ENCODE measurements at places on chromosomes 11 and 22.

GRCh38 chr11:14414470-14415461 lies 55.8 kb upstream of the RRAS2 start:
- DNase-seq: peak; percentile 5

DNA sequence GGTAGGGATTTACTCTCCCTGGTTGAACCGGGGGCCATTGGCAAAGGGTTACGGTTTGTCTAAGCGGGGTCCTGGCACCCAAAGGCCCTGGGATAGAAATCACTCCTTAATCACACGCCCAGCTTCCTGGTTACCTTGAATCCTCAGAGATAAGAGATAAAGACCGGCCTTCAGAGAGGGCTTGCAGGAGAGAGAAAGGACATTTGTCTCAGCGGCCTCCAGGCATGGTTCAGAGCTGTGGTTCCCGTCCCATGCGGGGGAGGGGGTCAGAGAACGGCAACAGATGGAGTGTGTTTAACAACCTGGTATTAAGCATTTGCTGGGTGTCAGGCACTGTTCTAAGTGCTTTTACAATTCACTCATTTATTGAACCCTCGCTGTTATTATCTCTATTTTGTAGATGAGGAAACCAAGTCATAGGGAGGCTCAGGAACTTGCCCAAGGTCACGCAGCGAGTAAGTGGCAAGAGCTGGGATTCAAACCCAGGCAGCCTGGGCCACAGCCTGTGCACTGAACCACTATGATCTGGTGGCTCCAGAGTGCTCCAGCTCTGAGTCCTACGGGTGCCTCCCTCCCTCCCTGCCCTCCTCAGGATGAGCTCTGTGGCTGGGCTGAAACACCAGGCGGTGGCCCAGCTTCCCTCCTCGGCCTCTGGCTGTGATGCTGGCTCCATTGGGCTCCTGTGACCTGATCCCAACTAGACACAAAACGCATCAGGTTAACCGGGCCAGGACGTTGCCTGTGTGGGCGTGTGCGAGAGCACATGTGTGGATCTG lies 18.6 kb downstream of the LRRC10B start:
- DNase-seq: no peak

DNA sequence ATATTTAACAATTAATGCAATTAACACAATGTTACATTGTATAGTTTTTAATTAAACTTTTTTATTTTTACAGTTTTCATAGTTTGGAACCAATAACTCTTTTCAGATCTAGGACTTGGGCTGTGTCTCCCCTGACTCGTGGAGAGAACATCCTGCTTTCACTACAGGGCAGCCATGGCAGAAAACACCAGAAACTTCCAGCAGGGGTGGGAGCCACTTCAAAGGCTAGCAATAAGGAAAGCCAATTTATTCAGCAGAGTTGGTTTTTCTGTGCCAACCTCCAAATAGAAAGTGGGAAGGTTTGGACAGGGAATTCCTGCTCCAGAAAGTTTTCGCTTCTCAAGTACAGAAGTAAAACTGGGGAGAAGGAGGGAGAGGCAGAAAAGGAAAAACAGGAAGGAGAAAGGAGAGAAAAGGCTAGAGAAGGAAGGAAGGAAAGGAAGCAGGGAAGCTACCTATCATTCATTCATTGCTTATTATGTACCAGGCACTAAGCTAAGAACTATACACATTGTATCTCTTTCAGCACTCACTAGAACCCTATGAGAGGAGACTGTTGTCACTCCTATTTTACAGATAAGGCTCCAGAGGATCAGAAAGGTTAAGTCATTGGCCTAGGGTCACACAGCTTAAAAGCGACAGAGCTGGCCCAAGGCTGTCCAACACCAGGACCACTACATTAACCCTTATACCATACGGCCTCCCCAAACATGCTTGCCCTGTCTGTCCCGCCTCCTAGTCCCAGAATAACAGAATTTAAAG lies 54.8 kb upstream of the CREB3L1 start:
- DNase-seq: no peak

DNA sequence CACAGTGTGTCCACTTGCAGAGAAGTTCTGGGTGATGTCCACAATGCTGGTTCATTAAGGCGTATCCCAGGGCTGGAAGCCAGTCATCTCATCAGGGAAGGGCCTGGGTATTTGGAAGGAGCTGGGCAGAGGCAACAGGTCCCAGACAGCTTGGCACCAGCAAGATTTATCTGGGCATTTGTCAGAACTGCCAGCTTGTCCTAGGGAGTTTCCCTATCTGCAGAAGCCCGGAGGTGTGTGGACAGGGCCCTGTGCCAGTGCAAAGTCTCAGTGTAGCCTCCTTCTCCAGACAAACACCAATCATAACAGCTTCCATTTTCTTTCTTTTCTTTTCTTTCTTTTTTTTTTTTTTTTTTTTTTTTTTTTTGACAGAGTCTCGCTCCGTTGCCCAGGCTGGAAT lies 125.3 kb upstream of the TIMP3 start:
- no peak for DNase-seq

- no peak for DNase-seq
Observed at GRCh38 chr11:74806267-74806666, 57.6 kb downstream of the RNF169 start.

DNA sequence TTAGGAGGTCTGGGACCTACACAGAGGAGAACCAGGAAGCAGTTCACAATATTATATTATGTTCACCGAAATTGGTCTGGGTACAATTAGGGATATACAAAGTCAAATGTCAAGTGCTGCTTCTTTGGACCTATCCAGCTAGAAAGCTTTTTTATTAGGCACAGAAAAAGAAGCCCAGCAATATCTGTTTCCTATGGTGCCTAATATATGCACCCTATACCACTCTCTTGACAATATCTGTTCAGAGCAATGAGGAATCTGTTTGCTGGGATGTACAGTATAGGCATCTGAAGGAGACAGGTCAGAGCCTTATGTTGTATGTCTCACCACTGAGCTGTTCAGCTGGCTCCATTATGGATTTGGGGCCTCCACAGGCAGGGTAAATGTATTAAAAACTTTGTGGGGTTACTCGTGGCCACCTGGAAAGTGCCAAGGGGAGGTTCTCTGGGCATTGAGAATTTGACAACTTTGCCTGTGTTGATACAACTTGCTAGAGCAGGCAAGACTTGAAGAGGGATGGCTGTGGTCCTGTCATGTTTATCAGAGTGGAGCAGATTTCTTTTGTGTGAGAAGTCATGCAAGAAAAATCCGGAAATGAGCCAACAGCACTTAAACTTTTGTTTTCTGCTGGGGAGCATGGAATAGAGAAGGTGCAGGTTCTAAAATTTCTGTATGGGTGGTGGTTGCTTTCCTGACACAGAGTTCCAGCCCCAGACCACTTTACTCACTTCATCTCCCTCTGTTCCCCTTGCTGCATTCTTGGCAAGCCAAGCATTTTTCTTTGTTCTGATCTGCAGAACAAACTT lies 10.1 kb downstream of the STIM1 start:
- DNase-seq: no peak

- DNase-seq: no peak
Observed at GRCh38 chr22:28147401-28147800, 228.3 kb upstream of the PITPNB start.

DNA sequence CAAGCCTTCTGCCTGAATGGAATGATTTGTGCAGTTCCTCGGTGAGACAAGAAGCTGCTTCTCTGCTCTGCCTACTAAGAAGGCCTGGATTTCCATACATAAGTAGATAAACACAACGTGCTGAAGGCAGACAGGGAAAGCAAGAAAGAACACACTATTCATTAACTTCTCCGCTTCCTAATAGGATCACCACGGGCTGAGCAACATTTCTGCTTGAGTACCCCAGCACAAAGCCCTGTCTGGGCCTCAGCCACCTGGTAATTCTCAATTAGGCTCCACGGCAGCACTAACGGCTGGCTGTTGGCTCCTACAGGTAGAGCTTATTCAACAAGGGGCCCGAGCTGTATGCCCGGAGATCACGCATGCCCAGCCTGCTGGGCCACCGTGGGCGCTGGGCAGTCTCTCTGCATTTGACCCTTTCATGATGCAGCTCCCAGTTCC lies 1156.6 kb downstream of the TBC1D22A start:
- peak; percentile 26 for DNase-seq

DNA sequence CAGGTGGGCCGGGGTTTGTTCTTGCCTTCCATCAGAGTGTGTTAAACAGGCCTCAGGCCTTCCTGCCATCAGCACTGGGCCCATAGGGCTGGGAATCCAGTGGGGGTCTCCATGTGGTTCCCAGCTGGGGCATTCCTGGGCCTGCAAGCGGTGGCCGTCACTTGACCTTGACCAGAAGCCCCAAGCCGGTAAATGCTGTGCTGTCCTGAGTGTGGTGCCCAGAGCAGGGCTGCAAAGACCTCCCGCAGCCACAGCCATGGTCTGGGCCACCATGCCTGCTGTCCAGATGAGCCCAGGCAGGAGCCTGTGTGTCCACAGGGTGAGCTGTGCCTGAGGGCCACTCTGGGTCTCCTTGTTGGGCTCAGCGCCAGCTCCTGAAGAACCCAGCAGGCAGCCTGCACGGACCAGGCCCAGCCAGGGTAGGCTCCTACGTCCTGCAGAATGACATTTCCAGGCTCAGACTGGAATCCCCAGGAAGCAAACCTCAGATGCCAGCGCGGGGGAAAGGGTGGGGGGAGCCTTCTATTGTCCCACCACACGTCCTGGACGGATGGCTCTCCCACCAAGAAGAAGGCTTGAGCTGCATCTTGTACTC lies 117.3 kb downstream of the KCNQ1OT1 start:
- DNase-seq: no peak

- DNase-seq: no peak
Observed at GRCh38 chr22:50339945-50340879, 2.9 kb upstream of the PPP6R2 start.

GRCh38 chr11:122655527-122656072 lies at the start of gene UBASH3B:
Gene UBASH3B (plus strand): TSS chr11:122655722. CDS start chr11:122656050, 328 bp downstream.
- DNase-seq: peak; percentile 52

DNA sequence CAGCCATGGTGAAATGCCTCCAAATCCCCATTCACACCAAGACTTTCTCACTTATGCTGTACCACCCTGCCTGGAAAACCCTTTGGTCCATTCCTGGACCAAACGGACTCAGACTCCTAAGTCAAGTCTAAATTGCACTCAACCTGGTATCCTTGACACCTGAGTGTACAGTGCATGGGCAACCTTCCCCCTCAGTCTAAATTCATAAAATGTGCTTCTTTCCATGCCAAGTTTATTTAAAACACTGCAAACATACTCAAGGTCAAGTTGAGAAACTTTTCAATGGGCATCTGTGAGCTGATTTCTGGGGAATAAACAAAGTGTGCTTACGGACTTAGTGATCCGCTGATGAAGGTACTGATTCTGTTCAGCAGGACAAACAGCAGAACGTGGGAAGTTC lies 26.4 kb downstream of the HIRA start:
- no peak for DNase-seq

DNA sequence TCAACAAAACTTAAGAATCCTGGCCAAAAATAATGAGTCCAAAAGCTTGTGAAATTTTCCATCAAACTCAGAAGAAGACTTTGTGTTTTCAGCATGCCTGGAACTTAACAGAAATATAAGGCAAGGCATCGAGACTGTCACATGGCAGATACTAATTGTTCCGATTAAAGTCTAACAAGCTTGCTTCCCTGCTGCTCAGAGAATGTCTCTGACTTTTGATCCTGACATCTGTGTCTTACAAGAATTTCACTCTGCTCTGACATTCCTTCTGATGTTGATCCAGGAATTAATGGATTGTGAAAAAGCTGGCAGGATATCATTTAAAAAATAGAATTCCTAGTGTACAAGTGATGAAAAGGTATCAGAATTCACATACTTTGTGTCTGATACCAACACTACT lies 170.2 kb downstream of the DCDC1 start:
- no peak for DNase-seq

- no peak for DNase-seq
Observed at GRCh38 chr11:67492069-67492727, 9.4 kb downstream of the AIP start.

GRCh38 chr11:92206441-92206840 lies 18.2 kb upstream of the FAT3 start:
- no peak for DNase-seq

- no peak for DNase-seq
Observed at GRCh38 chr22:30870451-30871345, 97.9 kb downstream of the MORC2 start.

DNA sequence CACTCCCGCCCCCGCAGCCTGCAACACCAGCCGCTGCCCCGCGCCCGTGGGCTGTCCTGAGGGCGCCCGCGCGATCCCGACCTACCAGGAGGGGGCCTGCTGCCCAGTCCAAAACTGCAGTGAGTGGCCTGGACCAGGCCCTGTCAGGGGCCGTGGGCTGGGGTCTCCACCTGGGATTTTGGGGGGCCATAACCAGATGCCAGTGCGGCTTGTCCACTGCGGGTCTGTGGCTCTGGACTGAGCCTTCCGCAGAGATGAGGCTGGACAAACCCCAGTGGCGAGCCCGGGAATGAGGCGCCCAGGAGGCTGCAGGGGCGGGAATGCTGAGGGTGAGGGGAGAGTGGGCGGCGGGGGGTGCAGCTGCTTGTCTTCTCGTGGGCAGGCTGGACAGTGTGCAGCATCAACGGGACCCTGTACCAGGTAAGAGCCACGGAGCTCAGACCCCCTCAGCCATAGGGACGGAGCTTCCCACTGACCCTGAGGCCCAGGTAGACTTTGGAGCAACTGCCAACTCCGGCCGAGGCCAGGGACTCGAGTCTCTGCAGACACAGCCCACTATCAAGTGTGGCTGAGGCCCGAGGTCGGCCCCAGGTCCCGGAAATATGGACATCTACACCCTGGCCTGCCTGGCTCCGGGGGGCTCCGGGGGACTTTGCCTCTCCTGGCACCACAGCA lies 24.8 kb upstream of the MUC5B start:
- no peak for DNase-seq

GRCh38 chr11:47104261-47104950 lies 72.3 kb downstream of the ARFGAP2 start:
- no peak for DNase-seq

GRCh38 chr11:86792150-86792549 lies 8.2 kb upstream of the PRSS23 start:
- no peak for DNase-seq

DNA sequence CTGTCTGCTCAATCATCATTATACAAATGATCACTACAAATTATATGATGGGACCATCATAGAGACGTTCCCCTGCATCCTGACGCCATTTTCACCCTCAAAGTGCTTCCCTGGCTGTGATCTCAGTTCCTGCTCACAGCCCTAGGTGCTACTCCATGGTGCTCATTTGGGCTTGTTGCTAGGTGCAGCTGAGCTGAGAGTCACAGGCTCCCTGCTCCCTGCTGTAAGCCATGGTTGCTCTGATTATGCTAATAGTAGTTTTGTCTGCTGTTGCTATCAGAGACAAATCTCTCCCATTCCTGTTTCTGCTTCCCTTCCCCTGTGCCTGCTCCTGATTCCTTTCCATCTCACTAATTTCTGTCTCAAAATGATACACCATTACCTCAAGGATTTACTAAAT lies 474.3 kb downstream of the METTL15 start:
- DNase-seq: no peak
